Mesendoderm (in vitro differentiated cells): ENCODE measurements at places on chromosomes 2 and 18.

- DNase-seq = no peak
Observed at GRCh38 chr2:29747786-29748470, 173.5 kb downstream of the ALK start.

DNA sequence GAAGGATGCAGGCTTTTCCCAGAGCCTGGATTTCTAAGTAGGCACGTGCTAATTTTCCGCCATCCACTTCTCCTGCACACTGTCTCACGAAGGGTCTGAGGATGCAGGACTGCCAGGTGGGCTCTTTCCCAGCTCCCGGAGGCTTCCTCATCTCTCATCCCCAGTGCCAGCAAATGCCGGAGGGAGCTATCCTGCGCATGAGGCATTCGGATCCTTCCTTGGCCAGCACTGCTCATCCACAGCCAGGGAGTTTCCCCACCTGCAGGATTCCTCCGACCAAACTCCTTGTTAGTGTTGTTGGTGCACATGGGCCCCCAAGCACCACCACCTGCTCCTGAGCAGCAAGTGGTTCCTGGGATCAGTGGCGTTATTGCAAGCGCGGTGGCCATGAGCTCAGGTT is 5.0 kb downstream of the CNDP1 start:
- DNase-seq = no peak

DNA sequence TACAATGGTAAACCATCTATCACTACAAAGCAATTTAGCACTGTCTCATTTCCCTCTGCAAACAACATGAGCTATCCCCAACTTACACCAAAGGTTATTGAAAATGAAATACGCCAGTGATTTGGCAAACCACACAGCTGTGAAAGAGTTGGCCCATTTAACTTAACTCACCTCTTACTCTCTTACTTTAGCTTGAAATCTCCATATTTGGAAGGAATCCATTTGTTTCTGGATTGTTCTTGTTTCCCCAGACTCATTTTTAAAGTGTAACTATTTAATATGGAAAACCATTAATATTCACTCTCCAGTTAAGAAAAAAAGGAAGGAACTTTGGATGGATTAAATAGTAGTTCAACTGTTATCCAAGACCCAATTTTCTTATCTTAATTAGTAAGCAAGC is 93.7 kb upstream of the TRIB2 start:
- no peak for DNase-seq

DNA sequence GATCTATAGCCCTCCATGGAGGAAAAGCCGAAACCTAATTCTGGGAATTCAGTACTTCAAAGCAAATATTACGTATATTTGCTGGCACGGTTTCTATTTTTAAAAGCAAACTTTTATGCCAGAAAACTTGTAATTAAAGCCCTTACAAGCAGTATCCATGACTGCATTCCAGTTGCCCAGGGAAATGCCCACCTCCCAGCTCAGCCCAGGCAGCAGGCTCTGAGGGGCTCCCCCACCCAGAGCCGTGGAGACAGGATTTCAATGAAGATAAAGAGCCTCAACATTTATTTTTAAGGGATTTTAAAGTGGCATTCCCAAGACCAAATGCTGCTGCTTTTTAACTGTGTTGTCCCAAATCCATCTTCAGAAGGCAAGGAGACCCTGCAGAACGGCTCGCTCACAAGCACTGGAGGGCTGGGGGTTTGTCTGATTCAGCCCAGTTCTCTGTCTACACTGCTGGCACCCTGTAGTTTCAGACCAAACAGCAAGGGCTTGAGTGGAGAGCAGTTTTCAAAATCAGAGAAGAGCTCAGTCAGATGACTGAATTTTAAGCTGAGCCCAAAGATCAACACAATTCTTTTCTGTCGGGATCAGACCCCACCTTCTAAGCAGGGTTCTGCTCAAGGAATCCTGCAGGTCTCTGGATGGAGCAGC is 105.1 kb downstream of the KCNF1 start:
- DNase-seq = no peak

GRCh38 chr18:36488131-36488530 is 190.6 kb downstream of the FHOD3 start:
- DNase-seq = no peak

DNA sequence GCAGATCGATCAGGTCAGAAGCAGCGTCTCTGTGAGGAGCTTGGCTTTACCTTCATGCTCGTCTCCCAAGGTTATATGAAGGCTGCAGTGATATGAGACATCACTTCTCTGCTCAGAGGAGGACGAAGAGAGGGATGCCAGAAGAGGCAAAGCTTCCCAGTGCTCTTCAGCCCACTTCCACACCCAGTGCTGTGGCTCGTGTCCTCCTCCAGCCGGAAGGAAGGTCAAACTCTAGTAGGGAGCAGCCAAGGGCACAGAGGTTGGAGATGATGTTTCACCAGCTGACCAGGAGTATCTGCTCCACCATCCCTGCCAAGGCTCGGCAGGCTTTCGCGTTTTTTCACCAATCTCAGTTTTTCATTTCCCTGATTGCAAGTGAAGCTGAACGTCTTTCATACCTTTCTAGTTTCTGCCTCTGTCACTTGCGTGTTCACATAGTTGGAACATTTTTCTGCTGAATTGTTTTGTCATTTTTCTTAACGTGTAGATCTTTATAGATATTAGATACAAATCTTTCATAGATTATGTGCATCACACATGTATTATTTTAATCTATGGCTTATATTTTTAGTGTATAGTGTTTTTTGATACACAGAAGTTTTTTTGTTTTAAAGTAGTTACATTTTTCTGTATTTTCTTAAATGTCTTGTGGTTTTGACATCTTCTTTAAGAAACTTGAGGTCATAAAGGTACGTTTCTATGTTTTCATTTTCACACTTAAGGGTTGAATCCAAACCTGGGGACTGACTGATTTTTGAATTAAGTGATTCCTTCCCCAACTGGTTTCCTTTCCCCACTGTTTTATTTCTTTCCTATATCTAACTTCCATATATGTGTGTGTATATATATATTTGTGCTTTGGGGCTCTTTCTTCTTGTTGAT is 23.5 kb upstream of the L3MBTL4 start:
- no peak for DNase-seq

DNA sequence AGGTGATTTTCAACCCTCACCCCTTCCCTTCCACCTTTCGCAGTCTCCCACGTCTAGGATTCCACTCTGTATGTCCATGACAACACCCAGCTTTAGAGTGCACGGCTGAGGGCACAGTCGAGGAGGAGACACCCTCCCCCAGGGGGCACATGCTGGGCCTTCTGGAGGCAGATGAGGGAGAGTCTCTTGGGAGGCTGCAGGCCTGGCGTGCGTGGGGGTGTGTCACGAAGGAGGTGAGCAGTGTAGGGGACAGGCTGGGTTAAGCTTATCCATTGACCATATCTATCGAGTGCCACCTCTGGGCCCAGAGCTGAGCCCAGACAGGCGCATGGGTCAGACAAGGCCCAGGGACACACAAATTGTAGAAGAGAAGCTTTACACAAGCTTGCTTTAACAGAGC is 18.8 kb downstream of the PROC start:
- no peak for DNase-seq

DNA sequence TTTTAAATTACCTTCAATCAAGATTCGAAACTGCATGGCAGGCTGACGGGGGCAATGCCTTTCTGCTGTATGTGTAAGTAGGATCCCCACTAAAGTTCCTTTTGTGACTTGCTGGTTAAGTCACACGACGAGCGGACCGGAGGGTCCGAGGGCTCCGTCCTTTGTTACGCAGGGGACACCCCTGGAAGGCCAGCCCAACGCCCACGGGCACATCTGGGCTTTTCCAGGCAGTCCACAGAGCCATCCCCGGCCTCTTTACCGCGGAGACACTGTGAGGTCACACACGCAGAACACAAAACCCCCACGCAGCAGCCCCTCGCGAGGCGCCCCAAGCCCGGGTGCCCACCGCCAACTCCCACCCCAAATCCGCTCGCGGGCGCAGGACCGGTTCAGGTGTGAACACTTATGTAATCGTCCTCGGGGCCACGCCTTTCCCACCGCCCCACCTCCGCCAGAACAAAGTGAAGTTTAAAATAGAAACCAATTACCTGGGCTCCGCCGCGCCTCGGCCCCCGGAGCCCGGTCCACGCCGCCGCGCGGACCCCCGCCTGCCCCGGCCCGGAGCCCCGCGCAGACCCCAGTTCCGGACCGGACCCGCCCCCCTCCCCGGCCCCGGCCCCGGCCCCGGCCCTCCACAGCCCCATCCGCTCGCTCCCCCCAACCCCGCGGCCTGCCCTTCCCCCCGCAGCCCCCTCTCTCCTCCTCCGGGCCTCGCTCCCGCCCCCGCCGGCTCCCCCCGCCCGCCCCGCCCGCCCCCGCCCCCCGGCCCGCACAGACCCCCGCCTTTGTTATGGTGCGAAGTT is 4.2 kb downstream of the ZNF516 start:
- DNase-seq = peak; percentile 43

GRCh38 chr2:201357221-201357620 is at the start of gene FLACC1:
Gene FLACC1, minus strand, starts transcription at chr2:201357345. Its CDS starts 5,941 bp downstream, at chr2:201351404.
- DNase-seq = peak; percentile 97

- no peak for DNase-seq
Observed at GRCh38 chr2:126880324-126880723, 18.4 kb upstream of the TEX51 start.

GRCh38 chr2:35794796-35795450 is 560.7 kb upstream of the CRIM1 start:
- DNase-seq = no peak

GRCh38 chr2:179005976-179006375 is 44.0 kb downstream of the CCDC141 start:
- peak; percentile 56 for DNase-seq

DNA sequence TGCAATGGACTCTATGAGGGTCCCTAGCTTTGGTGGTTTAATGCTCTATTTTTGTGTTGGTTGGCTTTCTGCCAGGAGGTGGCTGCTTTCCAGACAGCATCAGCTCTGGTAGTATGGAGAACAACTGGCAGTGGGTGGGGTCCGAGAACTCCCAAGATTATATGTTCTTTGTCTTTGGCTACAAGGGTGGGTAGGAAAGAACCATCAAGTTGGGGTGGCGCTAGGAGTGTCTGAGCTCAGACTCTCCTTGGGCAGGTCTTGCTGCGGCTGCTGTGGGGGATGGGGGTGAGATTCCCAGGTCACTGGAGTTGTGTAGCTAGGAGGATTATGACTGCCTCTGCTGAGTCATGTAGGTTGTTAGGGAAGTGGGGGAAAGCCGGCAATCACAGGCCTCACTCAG is 976.1 kb upstream of the GYPC start:
- peak; percentile 13 for DNase-seq

- DNase-seq = no peak
Observed at GRCh38 chr2:17912266-17912691, 33.8 kb downstream of the KCNS3 start.

DNA sequence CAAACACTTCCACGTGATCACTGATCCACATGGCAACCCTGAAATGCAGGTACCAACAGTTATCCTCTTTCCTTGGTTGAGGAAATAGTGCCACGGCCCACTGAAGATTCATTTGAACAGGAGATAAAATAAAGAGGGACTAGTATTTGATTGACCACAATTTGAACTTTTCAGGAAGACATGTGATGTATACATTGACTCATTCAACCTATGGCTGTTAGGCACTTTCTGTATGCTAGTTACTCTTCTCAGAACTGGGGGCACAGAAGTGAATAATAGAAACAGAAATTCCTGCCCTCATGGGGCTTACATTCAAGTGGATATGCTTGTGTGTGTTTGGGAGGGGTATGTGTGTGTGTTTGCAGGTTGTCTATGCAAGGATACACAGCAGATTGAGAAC is 199.6 kb downstream of the PRKCE start:
- no peak for DNase-seq

DNA sequence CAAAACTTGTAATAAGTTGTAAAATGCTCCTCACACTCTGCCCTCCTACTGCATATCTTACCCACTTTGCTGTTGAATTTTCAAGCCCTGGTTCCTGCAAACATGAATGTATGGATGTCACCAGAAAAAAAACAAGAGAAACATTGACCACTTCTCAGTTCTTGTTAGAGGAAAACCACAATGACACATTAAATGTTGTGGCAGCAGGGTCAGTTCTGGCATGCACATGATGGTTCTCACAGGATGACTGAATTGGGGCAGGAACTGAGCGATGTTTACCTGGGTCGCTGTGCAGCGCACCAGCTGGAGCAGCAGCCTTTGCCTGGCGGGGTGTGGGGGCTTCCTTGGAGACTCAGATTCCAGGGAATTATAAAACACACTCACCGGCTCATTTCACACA is 14.0 kb upstream of the PRKCE start:
- DNase-seq = no peak

DNA sequence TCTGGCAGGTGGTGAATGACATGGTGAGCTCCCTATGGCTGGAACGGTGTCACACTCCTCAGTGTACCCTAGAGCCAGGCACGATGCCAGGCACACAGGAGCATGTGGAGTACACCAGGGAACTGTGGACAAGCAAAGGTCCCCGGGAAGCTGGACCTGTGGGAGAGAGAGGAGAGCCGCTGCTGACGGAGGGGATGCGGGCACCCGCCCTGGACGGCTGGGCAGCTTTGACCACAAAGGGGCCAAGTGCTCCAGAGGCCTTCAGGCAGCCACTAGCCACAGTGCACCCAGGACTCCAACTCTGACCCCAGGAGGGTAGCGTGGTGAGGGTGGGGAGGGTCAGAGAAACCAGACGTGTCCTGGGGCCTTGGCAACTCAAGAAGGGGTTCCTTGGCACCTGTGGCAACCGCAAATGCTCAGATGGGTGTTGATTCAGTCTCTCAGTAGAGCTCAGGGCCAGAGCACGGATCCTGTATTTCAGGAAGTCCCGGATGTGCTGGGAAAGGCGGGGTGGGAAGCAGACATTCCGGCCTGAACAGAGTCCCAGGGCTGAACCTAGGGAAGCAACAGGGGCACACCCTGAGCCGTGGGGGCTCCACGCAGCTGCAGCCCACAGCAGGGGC is 2.3 kb upstream of the MAB21L4 start:
- DNase-seq = no peak

- DNase-seq = no peak
Observed at GRCh38 chr2:177058747-177059146, 153.8 kb upstream of the HNRNPA3 start.

- DNase-seq = no peak
Observed at GRCh38 chr2:207014424-207014823, 75.1 kb downstream of the CPO start.

DNA sequence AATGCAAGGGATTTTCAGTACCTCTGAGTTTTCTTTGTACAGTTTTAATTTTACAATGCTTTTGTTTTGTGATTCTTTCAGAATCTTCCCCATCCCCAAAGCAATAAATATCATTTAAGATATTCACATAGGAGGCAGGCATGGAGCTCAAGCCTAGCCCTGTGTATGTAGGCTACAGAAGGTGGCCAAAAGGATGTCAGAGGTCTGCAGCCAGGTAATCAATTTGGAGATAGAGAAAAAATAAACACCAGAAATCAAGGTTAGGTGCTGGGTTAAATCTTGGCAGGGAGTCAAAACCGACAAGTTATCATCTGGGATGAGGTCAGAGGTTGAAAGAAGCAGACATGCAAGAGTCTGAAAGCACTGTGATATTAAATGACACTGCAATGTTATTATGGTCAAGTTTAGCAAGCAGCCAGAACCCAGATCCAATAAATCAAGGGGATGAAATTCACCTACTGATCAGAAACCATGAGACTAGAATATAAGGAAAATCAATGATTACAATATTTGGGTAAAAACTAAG is 45.1 kb upstream of the LRP1B start:
- DNase-seq = no peak

- DNase-seq = no peak
Observed at GRCh38 chr2:37707393-37707792, 36.0 kb upstream of the CDC42EP3 start.
